ENCODE measurements at places on chromosomes 13 and 19. TPM values are rescaled to one million over a fixed set of nuclear protein-coding genes. Genes with fewer than 3 reads are reported as not detected.

Gene ZNF573
- total RNA-seq: 2.2 TPM

Gene C19orf81
- total RNA-seq: not detected

Gene FCGBP
- under 0.01 TPM for total RNA-seq

Gene CERS1
- 0.34 TPM for total RNA-seq

Gene TMEM145
- not detected for total RNA-seq

Gene HPN
- not detected for total RNA-seq

Measured in bronchus fibroblast of lung (primary cell).